ENCODE measurements at places on chromosomes 16 and 17.

DNA sequence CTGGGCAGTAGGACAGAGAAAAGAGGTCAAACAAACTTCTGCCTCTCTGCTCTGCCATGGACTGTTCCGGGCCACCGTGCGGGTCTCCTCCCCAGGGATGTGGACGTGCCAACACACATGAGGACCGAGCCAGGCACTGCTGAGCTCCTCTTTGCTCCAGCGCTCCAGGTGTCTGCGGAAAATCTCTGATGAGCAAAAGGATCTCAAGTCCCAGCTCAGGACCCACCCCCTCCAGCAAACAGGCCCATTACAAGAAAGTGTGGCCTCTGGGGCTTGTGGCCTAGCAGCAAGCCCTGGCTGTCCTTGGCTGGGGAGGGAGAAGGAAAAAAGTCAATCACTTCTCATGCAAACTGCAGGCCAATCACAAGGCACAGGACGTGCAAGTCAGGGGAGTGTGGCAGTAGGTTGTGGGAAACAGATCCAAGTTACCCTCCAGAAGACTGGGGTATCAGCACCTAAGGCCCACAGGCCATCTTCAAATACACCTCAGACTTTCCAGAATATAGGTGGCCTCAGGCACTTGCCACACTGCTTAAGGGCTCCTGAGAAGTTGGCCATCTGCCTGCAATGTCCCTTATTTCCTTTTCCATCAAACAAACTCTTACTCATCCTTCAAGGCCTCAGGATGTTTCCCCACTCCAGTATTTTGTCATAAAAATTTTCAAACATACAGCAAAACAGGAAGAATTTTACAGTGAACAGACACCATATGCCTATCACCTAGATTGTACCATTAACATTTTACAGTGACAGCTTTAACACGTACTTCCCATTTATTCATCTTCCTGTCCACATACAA is 36.0 kb upstream of the SREBF1 start:
- DNase-seq = peak; percentile 40

GRCh38 chr17:58285422-58285810 is 4.7 kb upstream of the MPO start:
- no peak for DNase-seq

- DNase-seq = no peak
These were observed 3.3 kb upstream of the NR1D1 start for GRCh38 chr17:40103688-40104087.

GRCh38 chr16:54446639-54447038 is 160.1 kb upstream of the IRX3 start:
- peak; percentile 74 for DNase-seq

DNA sequence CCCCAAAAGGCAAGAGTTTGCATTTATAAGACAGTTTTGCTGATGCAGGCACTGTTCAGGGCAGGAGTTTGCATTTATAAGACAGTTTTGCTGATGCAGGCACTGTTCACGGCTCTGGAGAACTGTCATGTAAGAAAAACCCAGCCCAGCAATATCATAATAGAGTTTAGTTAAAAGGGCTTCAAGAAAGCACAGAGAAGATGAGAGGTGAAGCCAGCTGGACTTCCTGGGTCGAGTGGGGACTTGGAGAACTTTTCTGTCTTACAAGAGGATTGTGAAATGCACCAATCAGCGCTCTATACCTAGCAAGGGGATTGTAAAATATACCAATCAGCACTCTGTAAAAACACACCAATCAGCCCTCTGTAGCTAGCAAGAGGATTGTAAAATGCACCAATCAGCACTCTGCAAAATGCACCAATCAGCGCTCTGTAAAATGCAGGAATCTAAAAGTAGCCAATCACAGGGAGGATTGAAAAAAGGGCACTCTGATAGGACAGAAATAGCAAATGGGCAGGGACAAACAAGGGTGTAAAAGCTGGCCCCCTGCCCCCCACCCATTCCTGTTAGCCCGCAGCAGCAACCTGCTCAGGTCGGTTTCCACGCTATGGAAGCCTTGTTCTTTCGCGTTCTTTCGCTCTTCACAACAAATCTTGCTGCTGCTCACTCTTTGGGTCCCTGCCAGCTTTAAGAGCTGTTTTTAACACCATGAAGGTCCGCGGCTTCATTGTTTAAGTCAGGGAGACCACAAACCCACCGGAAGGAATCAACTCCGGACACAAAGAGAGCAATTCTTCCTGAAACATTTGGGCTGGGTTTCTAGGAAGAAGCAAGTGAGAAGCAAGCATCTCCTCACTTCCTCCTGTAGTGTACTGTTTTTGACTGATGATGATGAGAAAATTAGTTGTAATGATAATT is 1.8 kb upstream of the CBX1 start:
- no peak for DNase-seq

DNA sequence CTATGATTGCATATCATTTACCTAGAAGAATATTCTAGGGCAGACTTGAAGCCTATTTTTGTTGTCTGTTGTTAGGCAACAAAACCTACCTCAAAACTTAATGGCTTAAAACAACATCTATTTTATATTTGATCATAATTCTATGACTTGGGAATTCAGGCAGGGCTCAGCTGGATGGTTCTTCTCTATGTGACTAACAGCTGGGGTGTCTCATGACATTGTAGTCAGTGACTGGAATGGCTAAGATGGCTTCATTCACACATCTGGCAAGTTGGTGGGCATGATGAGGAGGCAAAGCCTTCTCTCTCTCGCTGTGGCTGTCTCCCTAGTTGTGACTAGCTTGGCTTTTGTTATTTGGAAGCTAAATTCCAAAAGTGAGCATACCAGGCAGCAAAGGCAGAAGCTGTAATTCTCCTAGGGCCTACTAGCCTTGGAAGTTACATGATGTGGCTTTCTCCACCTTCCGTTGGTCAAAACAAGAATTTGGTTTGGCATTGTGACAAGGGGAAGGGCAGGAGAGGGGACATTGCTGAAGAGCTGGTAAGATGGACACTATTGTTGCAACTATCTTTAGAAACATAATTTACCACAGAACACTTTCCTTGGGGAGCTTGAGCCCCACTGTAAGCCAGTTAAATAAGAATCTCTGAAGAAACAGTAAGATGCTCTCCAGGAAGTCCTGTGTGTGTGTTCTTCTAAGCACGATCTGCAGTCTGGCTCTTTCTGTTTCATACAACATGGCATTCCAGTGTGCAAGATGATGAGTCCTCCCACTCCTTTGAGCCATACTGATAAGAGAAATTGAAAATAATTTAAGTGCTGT is 39.4 kb downstream of the ZNRF1 start:
- DNase-seq = peak; percentile 21
